ENCODE measurements at places on chromosomes 12 and 14.

- no peak for DNase-seq
These were observed 24.3 kb downstream of the SPRING1 start for GRCh38 chr12:116713527-116713926.

DNA sequence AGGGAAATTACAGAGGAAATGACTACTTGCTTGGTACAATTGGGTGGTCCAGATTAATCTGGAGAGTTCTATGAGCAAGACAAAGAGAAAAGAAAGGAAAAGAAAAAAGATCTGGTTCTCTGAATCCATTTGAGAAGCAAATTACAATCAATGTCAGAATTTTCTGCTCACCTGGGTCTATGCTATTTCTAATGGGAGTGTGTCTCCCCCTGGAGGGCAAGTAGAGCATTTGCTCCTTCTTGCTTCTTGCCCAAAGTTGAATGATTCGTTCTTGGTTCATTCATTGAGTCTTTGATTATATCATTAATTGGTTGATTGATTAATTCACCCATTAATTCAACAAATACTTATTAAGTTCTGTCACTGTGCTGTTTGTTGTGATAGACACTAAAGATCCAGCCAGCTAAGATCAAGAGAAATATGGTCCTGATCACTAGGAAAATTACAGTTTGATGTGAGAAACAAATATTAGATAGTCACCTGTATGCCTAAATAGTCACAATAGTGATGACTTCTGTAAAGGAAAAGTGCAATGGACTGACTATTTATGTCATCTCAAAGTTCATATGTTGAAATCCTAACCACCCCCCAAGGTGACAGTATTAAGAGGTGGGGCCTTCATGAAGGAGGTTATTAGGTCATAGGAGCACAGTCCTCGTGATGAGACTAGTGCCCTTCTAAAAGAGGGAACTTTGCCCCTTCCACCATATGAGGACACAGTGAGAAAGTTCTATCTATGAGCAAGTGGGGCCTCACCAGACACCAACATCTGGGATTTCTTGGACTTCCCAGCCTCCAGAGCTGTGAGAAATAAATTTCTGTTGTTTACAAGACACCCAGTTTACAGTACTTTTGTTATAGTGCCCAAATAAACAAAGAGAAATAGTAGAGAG is 8.0 kb upstream of the ASB8 start:
- DNase-seq, result no peak

DNA sequence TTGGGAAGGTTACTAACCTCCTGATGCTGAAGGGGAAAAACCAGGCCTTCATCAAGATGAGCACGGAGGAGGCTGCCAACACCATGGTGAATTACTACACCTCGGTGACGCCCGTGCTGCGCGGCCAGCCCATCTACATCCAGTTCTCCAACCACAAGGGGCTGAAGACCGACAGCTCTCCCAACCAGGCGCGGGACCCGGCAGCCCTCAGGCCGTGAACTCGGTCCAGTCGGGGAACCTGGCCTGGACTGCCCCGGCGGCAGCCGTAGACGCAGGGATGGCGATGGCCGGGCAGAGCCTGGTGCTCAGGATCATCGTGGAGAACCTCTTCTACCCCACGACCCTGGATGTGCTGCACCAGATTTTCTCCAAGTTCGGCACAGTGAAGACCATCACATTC is 133.0 kb upstream of the FUT8 start:
- no peak for DNase-seq

GRCh38 chr12:104376650-104377513 is 73.3 kb downstream of the EID3 start:
- no peak for DNase-seq

DNA sequence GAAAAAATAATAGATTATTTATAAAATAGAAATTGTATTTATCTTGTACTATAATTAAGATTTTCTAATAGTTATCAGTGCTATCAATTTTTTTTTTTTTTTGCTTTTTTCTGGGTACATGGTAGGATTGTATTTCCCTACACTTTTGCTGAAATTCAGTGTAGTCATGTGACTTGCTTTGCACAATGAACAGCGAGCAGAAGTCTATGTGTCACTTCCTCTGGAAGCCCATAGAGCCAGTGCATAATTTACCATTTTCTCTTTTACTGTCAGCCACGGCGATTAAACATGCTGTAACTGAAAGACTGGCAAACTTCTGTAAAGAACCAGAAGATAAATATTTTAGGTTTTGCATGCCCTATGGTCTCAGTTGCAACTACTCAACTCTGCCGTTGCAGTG is 80.8 kb upstream of the PPP1R12A start:
- no peak for DNase-seq

DNA sequence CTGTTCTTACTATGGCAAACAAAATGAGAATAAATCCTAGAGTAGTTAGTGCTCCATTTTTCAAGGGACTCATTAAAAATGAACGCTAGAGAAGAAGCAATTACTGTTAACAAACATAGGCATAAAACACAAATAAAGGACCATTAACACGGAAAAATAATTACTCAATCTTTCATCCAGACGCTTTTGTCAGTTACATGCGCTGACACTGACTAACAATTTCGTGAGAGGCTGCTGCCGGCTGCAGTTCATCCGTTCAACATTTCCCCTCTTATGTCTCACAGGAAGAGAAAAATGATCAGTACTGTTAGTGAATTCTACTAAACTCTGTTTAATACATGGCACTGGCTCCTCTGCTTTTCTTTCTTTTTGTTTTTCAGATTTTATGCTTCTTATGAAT is 472.7 kb upstream of the FLRT2 start:
- DNase-seq, result no peak

GRCh38 chr12:32482226-32482625 is 82.9 kb downstream of the FGD4 start:
- DNase-seq, result no peak

Data from activated CD8-positive, alpha-beta memory T cell treated with anti-CD3 and anti-CD28 coated beads for 1 hour (primary cell).